ENCODE measurements at places on chromosomes 6 and 20.

GRCh38 chr6:140041056-140041455, 666.6 kb upstream of the CITED2 start:
- no peak for DNase-seq

DNA sequence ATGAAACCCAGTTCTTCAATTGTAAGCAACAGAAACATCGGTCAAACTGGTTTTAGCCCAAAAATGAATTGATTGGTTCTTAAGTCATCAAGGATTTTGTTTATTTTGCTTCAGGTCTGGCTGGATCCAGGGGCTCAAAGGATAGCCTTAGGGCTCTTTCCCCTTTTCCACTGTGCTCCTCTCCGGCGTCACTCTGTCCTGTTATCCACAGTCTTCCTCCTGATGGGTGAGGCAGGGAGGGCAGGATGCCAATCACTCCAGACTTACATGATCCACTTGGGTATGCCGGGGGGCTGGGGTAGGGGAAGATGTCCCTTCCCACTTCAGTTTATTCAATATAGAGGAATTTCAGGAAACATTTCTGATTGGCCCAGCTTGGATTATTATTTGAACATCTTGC, 40.0 kb downstream of the PLAGL2 start:
- no peak for DNase-seq

DNA sequence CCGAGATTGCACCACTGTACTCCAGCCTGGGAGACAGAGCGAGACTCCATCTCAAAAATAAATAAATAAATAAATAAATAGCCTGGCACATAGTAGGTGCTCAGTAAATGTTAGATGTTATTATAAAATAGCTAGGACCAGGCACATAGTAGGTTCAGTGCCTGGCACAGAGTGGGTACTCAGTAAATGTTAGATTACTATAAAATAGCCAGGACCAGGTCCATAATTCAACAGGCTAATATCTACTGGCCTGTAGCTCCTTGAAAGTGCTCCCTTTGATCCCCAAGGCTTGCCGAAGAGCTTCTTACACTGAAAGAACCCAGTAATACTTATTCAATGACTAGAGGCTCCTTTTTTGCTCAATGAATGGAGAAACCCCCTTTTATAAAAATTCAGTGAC, 215.1 kb upstream of the ZNF217 start:
- DNase-seq: no peak

DNA sequence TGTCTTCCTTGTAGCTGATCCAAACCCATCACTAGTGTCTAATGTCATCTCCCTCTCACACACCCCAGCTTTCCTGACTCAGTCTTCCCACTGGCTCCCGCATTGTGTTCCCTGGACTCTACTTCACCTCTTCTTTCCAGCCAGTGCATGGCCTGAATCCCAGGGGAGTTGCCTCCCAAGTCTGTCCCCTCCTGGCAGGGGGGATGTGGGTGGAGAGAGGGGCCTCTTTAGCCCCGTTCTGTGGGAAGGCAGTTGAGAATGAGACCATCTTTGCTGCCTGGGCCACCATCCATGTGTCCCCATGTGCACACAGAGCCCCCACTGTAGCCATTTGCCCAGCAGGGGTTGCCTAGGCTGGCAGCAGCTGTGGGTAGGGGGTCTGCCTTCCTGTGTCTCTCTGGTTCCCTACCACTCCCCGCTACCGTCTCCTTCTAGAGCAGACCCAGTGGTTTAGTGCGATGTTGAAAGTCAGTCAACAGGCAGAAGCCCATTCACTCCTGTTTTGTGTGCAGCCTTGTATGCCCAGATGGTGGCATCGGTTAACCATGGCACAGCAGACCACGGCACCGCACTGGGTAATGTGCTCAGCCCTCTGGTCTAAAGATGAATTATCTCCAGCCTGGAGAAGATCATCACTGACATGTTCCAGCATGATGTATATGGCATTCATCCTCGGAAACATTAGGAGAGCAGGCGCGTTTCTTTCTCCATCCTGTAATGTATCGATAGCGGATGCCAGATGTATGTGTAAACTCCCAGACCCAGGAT, 178.8 kb upstream of the SNX9 start:
- DNase-seq: no peak

DNA sequence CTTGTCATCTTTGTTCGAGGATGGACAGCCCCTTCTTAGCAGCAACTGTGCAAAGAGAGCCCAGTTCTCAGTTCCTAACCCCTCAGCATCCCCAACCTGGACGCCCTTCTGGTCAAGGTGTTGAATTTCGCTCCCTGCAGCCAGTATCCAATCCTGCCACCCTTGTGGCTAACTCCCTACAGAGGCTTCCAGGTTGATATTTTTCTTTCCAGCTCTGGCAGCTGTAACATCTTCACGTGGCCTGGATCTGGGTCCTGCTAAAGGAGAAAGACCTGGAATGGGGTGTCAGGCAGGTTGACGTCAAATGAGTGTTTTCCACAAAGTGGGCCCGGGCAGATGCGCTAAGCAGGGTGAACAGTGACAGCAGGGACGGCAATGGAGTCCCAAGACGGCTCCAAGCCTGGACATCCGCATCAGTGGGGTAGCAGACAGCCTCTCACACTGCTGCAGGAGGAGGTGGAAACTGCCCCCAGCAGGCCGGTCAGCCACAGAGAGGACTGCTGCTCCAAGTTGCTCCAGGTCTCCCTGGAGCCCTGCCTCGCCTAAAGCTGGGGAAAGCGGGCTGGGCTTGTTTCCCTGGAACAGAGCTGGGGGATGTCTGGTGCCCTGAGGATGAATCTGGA, 1.0 kb upstream of the YTHDF1 start:
- no peak for DNase-seq

- DNase-seq: no peak
These were observed 246.9 kb upstream of the ZFP64 start for GRCh38 chr20:52438326-52438963.

DNA sequence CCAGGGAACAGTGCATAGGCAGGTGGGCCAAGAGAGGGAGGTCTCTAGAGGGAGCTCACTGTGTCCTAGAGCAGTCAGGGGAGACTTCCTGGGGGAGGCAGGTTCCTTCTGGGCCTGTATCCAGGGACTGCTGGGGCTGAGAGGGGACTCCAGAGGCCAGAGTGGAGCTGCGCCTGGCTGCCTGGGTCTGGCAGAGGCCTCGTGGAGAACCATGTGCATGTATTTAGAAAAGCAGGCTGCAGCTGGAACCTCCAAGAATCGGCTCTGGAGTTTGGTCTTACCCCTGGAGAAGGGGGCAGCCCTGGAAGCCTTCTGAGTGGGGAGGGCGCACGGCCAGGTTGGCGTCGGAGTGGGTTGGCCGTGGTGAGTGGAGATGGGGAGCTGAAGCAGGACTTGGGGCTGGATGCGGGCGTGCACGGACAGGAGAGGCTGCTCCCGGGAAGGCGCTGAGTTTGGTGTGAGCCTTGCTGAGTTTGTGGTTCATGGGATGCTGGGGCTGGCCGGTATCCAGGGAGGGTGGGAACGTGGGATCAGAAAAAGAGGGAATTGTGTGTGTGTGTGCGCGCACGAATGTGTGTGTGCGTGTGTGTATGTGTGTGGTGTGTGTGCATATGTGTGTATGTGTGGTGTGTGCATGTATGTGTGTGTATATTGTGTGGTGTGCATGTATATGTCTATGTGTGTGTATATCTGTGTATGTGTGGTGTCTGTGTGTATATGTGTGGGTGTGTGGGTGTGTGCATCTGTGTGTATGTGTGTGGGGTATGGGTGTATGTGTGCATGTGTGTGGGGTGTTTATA, 10.8 kb downstream of the VSTM2L start:
- no peak for DNase-seq

DNA sequence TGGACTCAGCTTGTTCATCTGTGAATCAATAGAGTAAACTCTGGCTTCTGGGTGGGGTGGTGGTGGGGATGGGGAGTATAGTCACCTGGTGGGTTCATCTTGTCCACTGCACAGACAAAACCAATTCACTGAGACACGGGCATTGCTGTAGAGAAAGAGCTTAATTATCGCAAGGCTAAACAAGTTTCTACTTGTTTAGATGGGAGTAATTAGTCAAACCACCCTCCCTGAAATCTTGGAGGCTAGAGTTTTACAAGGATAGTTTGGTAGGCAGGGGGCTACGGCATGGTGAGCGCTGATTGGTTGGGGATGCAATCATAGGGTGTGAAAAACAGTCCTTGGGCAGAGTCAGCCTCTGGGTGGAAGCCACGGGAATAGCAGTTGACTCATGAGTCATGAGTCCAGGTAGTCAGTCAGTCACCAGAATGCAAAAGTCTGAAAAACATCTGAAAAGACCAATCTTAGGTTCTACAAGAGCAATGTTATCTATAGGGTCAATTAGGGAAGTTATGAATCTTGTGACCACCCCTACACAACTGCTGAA, 77.8 kb downstream of the STMND1 start:
- DNase-seq: peak; percentile 2

- no peak for DNase-seq
These were observed 168.7 kb downstream of the PAX1 start for GRCh38 chr20:21874127-21874526.

- no peak for DNase-seq
These were observed 690 bp downstream of the GDAP1L1 start for GRCh38 chr20:44247586-44248409.

DNA sequence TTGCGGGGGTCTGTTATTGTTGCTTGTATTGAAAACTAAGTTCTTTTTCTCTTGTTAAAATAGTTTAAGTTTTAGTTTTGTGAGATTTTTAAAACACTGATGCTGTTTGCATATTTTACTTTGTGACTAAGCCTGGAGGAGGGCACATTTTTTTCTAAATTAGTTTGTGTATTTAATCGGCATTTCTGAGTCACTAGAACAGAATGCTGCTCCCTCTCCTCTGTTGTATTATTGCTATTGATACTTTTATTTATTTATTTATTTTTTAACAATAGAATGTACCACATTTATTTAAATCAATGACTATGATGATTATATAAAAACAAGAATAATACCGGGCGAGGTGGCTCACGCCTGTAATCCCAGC, 5.1 kb upstream of the FAM50B start:
- DNase-seq: peak; percentile 74

- no peak for DNase-seq
These were observed 6.8 kb downstream of the FOXF2 start for GRCh38 chr6:1395941-1396908.

DNA sequence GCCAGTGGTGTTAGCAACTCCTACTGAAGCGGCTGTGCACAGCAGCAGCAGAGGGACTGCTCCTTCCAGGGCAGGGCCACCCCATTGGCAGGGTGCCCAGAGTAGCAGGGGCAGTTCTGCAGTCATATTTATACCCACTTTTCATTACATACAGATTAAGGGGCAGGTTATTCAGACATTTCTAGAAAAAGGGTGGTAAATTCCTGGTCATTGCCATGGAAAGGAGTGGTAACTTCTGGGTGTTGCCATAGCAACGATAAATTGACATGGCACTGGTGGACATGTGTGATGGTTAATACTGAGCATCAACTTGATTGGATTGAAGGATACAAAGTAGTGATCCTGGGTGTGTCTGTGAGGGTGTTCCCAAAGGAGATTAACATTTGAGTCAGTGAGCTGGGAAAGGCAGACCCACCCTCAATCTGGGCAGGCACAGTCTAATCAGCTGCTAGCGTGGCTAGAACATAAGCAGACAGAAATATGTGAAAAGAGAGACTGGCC, 45.0 kb downstream of the IYD start:
- DNase-seq: no peak

DNA sequence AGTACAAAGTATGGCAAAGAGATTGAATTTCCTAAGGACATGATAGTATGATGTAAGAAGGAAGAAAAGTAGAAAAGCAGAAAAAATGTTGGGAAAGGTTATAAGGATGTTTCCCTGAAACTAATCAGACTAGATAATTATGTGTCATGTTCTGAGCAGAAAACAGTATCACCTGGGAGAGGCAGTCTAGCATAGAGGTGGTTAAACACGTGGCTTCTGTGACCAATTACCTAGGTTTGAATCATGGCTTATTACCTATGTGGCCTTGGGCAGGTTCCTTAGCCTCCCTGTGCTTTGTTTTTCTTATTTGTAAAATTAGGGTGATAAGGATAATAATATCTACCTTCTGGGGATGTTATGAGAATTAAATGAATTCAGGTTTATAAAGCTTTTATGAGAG, 38.0 kb downstream of the SCGN start:
- DNase-seq: no peak

- no peak for DNase-seq
These were observed 4.5 kb upstream of the PTCRA start for GRCh38 chr6:42911171-42912021.

DNA sequence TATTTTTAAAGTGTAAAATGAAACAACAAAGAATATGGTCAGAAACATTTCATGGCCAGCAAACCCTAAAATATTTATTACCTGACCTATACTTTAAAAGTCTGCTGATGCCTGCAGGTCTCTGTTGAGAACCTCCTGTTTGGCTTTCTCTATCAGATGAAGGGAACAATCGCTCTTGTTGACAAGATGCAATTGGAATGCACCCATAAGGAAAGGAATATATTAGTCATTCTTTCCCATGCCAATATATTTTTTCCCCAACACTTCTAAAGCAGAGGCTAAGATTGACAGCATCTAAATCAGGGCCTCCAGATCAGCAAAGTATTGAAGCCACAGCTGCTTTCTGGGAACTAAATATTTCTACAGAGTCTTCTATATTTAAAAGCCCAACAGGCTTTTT, 897.8 kb downstream of the EPHA7 start:
- DNase-seq: no peak

DNA sequence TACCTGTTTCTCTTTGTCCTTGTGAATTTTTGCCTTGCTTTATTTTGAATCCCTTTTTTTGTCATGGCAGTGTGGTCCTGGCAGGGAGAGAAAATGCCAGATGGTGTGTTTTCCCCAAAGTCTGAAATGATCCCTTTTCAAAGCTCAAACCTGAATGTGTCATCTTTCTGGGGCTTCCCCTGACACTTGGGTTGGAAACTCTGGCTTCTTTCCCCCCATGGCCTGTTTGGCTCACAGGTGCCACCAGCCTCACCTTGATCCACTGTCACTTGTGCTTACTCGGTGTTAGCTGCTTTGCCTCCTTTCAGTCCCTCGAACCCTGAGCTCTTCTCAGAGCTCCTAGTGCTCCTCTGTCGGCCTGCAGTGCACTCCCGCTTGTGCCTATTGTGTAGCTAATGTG, 22.3 kb downstream of the MYBL2 start:
- DNase-seq: no peak

DNA sequence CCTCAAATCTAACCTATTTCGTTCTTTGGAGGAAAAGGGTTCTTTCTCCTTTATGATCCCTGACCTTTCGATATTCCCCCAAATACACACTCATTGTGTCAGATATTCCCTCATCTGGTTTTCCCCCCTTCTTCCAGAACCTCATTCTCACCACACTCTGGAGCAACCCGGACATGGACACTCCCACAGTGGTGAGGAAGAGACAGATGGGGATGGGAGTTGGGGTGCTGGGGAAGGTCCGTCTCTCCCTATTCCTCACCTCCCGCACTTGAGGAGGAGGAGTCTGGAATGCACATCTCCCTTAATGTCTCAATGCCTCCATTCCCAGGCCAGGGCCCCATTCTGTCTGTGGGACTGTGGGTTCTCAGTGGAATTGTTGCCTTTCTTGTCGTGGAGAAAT, 1.3 kb downstream of the SLC39A7 start:
- no peak for DNase-seq
